Ascending aorta (tissue), 2 donors: ENCODE measurements at places on chromosomes 7 and 10. TPM values are rescaled to one million over a fixed set of nuclear protein-coding genes. Genes with fewer than 3 reads are reported as not detected.

GRCh38 chr10:119616882-119617570 lies 20.3 kb upstream of the TIAL1 start:
- H3K4me1 ChIP-seq: no peaks in the 10 kb centered on the region
- H3K4me3 ChIP-seq: no peak overlapping the region
- no peak for DNase-seq
- H3K27ac ChIP-seq: no peak overlapping the region
- no peaks in the 10 kb centered on the region for H3K27me3 ChIP-seq

DNA sequence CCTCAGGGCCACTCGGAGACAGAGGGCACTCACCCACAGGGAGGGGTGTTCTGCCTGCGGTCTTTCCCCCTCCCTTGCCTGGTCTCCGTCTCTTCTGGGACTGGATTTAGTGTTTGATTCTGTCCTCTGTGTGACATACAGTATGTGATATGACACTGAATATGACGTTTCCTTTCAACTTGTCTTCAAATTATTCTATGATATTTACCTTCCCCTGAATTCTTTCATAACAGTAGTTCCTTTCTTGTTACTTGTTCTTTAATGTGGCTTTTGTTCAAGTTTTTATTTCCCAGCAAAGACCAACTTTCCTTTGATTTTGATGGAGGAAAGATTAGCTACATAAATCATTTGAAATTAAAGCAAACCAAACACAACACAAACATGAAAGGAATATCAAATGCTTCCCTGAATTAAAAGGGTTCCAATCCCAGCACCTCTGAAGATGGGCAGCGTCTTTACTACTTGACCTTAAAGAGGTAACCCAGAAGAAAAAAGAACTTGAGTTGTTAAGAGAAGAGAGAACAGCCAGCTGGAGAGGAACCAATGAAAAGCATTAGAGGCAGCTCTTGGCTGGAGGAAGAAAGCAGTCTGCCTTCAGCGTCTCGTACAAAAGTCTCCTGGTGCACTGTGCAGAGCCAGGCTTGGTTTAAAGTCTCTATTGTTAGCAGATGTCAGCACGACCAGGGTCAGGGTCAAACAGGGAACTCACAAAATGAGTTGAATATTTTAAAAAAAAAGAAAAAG lies 18.3 kb upstream of the RHEB start:
- H3K27ac ChIP-seq: peak overlapping the region; percentile 70
- H3K36me3 ChIP-seq: no peaks in the 10 kb centered on the region
- peaks cover 25% of the 10 kb centered on the region for H3K4me1 ChIP-seq
- H3K4me3 ChIP-seq: peak overlapping the region; percentile 14
- DNase-seq: no peak

NPTX2 gene
- 44.2 TPM for total RNA-seq

GRCh38 chr7:142569851-142570250 lies 179.4 kb upstream of the PRSS1 start:
- no peaks in the 10 kb centered on the region for H3K27me3 ChIP-seq
- H3K36me3 ChIP-seq: no peaks in the 10 kb centered on the region
- DNase-seq: no peak

NUPR2 gene
- not detected for total RNA-seq

DNA sequence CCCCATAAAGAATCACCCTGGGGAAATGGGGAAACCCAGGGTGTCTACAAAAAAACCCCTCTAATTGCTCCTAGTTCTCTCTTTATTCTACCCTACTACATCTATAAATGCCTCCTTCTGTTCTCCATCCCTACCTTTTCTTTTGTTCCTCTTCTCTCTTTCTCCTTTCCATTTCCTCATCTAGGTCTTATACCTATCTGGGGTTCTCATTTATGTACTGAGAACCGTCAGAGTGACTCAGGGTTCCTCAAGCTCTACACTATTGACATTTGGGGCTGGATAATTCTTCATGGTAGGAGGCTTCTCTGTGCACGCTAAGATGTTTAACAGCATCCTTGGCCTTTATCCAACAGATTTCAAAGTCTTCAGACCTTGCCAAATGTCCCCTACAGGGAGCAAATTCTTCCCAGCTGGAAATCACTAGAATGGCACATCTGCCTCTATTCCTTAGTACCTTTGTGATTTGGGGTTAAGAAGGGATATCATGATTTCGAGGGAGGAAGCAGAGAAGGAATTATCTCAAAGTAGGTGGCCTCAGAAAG lies 137.4 kb upstream of the PTN start:
- no peaks in the 10 kb centered on the region for H3K4me1 ChIP-seq
- no peak overlapping the region for H3K4me3 ChIP-seq
- no peaks in the 10 kb centered on the region for H3K36me3 ChIP-seq

CFAP69 gene
- 0.85 TPM for total RNA-seq

DNA sequence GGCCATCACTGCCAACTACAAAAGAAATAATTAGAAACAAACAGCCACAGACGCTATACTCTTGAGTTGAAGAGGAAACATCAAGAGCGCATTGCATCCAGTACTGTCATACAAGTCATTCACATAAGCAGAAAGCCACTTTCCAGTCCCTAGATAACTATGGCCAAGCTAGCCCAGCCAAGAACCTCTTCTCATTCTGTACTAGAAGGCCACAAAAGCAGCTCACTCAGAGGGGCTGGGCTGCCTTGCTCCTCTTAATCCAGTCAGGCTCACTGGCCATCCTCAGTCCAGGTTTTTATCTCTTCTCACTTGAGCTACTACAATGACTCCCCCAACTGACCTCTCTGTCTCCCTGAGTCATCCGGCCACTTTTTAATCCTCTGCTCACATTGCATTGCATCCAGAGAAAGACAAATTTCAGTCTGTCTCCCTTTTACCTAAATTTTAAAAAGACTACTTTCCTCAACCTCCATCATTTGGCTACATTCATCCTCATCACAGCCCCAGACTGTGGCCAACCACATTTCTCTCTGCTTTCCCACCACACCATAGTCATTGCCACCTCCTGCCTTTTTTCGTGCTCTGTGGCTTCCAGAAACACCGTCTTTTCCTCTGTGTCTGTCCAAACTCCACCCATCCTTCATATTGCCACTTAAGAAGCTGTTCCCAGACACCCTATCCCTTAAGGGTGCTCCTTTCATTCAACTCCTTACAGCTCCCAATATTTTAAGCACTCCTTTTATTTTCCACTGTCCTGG lies 25.0 kb downstream of the PPP1R3C start:
- peak overlapping the region; percentile 84 for H3K27ac ChIP-seq
- H3K4me1 ChIP-seq: peaks cover 12% of the 10 kb centered on the region
- H3K36me3 ChIP-seq: no peaks in the 10 kb centered on the region
- H3K4me3 ChIP-seq: no peak overlapping the region
- no peak for DNase-seq

HOXA10 gene
- total RNA-seq: not detected

DNA sequence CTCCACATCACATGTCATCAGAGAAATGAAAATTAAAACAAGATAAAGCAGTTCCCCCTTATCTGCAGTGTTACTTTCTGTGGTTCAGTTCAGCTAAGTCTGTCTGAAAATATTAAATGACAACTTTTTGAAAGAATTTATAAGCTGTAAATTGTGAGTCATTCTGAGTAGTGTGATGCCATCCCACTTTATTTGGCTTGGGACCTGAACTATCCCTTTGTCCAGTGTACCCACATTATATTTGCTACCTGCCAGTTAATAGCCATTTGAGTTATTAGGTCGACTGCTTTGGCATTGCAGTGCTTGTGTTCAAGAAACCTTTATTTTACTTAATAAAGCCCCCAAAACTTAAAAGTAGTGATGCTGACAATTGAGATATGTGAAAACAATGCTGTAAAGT lies 804.2 kb downstream of the ANKRD7 start:
- no peaks in the 10 kb centered on the region for H3K4me1 ChIP-seq
- no peak overlapping the region for H3K27ac ChIP-seq
- no peak overlapping the region for H3K4me3 ChIP-seq

DNA sequence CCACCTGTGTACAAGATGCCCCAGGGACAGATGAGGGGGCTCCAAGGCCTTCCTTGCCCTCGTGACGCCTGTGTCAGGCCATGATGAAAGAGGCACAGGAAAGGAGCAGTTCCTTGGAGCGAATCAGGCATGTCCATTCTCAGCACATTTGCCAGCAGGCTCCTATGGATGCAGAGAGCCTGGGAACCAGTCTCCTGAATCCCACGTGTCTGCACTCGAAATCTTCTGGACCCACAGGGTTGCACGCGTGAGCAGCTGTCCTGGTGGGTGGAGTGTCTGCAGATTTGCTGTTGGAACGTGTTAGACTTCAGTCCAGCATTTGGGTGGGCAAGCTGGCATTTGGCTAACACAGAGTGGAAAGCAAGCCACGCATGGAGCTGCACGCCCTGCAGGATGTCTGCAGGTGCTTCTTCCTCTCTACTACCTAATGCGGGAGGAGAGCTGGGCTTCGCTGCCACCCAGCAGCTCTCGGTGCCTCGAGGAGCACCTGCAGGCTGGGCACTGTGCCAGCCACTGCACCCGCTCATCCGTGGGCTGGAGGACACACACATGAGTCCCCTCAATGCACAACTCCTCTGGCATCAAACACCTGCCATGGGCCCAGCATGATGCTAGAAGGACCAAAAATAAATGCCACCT lies 140.7 kb downstream of the PAXIP1 start:
- H3K27me3 ChIP-seq: no peaks in the 10 kb centered on the region
- DNase-seq: no peak
- H3K27ac ChIP-seq: no peak overlapping the region
- no peak overlapping the region for H3K4me3 ChIP-seq
- no peaks in the 10 kb centered on the region for H3K36me3 ChIP-seq
- H3K4me1 ChIP-seq: no peaks in the 10 kb centered on the region

DNA sequence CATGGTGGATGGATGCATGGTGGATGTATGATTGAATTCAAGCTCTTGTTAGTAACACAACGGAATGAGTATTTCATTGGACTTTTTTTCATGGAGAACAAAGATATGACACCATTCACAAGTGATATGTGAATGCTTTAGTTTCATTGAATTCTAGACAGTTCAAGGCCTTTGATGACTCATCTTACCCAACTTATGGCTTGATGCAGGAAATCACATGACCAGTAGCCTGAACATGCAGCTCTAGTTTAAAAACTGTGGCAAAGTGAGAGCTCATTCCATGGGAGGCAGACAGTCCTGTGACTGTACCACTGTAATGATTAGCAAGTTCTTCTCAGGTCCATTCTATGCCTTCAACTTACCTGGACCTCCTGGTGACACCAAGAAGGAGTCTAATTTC lies 1239.3 kb downstream of the TYW1 start:
- H3K36me3 ChIP-seq: no peaks in the 10 kb centered on the region
- no peak overlapping the region for H3K27ac ChIP-seq
- no peak for DNase-seq
- H3K27me3 ChIP-seq: no peaks in the 10 kb centered on the region
- H3K4me3 ChIP-seq: no peak overlapping the region

DNA sequence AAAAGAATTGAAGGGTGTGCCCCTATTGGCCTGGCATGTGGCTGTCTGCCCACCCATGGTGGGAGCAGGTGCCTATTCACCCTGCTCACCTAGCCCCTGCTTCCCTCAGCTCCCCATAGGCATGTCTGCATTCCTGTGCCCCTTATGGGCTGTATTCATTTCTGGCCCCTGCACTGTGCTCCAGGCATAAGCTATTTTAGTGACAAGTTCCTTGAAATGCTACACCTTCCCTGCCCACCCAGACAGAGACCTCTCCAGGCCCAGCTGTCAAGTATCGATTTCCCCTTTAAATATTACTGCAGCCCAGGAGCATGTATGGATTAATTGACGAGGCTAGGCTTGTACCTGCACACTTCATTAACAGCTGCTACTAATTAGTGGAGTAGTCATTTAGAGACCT lies 235.4 kb downstream of the RPS24 start:
- no peaks in the 10 kb centered on the region for H3K36me3 ChIP-seq
- no peak for DNase-seq
- no peaks in the 10 kb centered on the region for H3K4me1 ChIP-seq
- H3K27me3 ChIP-seq: no peaks in the 10 kb centered on the region
- no peak overlapping the region for H3K4me3 ChIP-seq
- H3K27ac ChIP-seq: no peak overlapping the region

ANKRD30A gene
- total RNA-seq: not detected

ASB10 gene
- total RNA-seq: not detected

CDHR1 gene
- total RNA-seq: not detected

GRCh38 chr10:24132741-24133140 lies 76.2 kb upstream of the KIAA1217 start:
- no peak for DNase-seq
- H3K27ac ChIP-seq: no peak overlapping the region
- no peaks in the 10 kb centered on the region for H3K36me3 ChIP-seq
- no peaks in the 10 kb centered on the region for H3K27me3 ChIP-seq
- peaks cover 2% of the 10 kb centered on the region for H3K4me1 ChIP-seq
- H3K4me3 ChIP-seq: no peak overlapping the region

DNA sequence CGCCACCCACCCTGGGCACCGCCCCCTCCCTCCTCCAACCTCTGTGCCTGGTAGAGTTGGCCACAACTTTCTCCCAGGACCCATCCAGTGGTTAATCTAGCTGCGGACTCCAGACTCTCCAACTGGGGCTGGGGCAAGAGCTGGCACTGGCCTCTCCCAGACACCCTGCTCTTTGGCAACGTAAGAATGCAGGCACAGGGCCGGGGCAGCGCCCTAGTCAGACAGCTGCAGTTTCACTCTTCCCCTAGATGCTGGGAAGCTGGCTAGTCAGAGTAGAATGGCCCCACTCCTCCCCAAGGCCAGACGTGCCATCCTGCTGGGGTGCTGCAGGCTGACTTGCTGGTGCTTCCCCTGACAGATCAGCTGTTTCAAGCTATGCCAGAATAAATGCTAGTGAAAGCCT lies 22.1 kb downstream of the HSPA12A start:
- DNase-seq: no peak
- no peaks in the 10 kb centered on the region for H3K27me3 ChIP-seq
- no peaks in the 10 kb centered on the region for H3K4me1 ChIP-seq
- no peak overlapping the region for H3K4me3 ChIP-seq
- H3K36me3 ChIP-seq: no peaks in the 10 kb centered on the region

DNA sequence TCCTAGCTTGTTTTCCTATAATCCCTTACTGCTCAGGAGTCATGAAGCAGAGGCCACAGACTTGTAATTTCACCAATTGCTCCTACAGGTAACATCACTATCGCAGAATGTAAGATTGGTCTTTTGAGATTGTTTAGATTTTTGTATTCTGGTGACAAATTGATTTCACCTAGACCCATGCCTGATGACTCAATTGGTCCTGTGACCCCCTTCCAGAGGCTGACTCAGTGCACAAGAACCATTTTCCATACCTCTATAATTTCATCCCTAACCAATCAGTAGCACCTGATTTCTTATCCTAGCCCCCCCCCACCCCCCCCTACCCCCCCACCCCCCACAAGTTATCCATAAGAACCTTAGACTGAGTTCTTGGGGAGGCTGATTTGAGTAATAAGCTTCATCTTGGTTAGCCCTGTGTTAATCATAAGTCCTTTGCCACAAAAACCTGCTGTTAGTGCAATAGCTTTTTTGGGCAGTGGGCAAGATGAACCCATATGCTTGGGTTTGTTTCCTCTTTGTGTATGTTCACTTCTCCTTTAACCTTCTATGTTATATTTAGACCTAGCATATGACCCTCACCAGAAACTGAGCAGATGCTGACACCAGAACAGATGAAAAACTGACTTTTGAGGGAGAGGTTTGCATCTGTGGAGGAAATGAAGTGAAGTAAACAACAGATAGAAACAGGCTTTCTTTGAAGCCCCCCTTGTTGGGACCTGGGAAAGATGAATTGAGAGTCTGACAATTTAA lies 187.1 kb downstream of the KIF20B start:
- H3K27me3 ChIP-seq: no peaks in the 10 kb centered on the region
